Stimulated activated CD4-positive, alpha-beta T cell treated with anti-CD3 and anti-CD28 coated beads, Interleukin-4, amount 100 ng/mL, for 48 hours (primary cell): ENCODE measurements at places on chromosomes 6 and 20.

DNA sequence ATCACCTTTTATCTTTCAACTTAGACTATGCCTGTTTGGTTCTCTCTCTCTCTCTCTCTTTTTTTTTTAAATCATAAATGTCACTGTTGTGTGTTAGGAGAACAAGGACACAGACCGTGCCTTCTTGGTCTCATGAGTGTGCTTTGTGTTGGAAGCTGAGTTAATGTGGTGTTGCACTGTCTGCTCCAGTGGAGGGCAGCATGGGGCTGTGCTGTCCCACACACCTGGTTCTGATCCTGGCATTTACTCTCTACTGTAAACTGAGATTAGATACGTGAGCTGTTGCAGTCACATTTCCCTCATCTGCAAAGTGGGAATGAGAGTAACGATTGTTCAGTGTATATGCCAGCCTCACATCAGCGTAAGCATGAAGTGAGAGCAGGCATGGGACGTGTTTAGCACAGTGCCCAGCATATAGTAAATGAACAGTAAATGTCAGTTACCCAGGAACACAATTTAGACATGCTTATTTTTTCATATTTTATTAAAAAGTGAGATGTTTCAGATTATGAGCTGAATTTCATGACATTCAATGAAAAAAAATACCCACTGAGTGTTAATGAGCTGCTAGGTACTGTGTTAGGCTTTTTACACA, 161.1 kb downstream of the FARS2 start:
- no peak for DNase-seq

DNA sequence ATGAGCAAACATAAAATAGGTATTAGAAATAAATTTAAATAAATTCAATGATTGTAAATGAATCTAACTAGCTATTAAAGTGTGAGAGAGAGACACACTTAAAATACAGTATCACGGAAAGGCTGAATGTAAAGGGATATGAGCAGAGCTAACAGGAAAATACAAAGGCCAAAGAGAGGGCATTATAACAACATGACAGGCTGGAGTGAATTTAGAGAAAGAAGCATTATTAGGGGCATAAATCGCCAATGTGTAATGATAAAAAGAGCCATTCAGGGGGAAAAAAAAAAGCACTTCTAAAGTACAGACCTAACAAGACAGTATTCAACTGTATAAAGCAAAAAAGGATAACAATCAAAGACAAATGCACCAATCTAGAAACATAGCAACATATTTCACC, 28.1 kb downstream of the DACT2 start:
- no peak for DNase-seq

- DNase-seq, result no peak
Measured at GRCh38 chr20:4633780-4634179, 87.9 kb upstream of the PRND start.

DNA sequence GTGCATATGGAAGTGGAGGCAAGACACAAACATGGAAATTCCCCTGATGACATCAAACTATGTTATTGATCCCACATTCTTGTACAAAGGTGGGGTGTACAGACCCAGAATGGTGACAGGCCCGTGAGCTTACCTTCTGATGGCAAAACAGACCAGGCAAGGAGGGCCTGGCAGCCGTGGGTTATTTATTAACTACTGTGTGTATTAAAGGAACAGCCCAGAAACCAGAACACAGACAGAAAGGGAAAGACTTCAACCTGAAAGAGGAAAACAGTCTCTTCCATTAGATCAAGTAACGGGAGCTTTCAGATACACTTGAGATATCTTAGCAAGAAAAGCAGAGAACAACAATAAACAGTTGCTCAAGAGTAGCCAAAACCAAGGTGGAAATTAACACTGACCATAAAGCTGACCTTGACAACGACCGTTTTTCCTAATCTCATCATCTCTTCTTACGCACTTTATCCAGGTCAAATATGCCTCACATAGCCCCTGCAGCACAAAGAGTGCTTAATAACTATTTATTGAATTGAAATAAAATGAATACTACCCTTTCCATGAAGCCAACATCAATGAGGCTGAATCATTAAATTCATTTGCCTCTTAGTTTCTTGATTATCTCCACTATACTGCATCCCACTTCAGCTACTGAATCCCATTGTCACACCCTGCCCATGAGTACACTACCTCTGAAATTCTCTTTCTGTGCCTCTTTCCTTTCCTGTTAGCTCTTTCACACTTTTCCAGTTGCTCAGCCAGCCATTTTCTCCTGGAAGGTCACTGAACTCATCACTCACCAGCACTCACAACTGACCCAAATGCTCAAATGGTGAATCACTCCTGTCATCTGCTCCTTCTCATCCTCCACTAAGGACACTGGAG, 67.4 kb downstream of the MOXD1 start:
- no peak for DNase-seq

- DNase-seq, result no peak
Measured at GRCh38 chr20:52083627-52084232, 107.8 kb downstream of the ZFP64 start.

- no peak for DNase-seq
Measured at GRCh38 chr6:72955666-72956065, 269.6 kb downstream of the KHDC1L start.

GRCh38 chr6:170097505-170098427, 193.1 kb downstream of the DLL1 start:
- no peak for DNase-seq

DNA sequence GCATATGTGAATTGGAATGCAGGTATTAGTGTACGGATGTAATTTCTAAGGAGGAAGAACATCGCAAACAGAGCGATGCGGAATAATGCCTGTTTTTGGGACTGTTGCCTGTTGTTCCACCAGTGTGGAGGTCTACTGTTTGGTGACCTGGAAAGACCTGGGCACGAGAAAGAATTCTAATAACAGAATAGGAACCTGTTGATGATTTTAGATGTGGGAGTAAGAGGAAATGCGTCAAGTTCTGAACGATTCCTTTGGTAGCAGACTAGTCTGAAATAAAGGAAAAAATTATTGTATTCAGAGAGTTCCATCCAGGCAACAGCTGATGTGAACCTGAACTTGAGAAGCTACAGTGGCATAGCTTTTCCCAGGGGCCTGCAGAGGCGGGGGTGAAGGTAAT, 192.1 kb downstream of the DTNBP1 start:
- DNase-seq, result no peak

DNA sequence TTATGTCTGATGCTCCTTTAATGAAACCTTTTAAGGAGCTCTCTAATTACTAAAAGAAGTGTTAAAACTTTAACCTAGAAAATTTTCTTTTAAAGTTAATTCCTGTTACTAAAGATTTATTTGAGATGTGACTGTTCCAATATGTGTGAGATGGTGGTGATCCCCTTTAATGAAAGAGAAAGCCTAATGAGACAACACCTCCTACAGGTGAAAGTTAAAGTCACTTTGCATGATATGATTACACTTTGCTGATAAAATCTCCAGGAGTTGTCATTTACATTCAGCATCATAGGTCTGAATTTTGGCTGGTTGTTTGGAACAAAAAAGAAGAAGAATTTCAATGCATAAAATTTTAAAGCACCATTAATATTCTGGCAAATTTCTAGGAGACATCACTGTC, 307.4 kb downstream of the TRDN start:
- no peak for DNase-seq

- no peak for DNase-seq
Measured at GRCh38 chr6:36793296-36793912, 45.8 kb downstream of the CPNE5 start.
